Right atrium auricular region (tissue), 2 donors: ENCODE measurements at places on chromosomes 11 and 22.

GRCh38 chr11:85699957-85700741 is 14.2 kb upstream of the CCDC89 start:
- DNase-seq = no peak

DNA sequence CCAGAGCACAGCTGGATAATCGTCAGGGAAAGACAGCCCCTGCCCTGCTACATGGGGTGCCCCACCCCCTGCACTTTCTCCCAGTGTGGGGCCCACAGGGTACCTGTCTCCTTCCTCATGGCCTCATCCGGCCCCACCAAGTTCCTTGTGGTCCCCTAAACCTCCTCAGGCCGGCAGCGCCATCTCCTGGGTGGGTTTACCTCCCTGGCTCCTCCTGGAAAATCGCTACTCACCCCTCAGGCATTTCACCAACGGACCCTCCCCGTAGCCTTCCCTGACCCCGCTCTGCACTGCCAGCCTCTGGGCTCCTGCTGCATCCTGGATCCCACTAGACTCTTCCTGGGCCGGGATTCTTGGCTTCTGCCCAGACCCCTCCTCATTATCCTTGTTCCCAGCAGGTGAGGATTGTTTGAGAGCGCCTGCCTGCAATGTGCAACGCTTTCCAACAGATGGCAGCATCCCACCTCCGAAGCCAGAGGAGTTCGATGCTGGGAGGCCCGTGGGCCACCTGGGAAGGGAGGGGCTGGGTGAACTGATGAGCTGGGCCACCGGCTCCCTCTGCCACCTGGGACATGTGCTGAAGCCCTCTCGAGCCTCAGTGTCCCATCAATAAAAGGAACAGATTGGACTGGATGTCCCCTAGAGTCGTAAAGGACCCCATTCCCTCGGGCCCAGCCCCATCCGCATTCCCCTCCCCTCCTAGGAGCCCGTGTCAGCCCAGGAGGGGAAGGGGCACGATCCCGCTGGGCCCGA is 44.2 kb upstream of the TTLL12 start:
- DNase-seq = no peak

GRCh38 chr11:44868455-44869421 is 81.9 kb downstream of the TP53I11 start:
- no peak for DNase-seq

GRCh38 chr11:128424271-128424711 is 163.1 kb downstream of the ETS1 start:
- DNase-seq = peak; percentile 83

DNA sequence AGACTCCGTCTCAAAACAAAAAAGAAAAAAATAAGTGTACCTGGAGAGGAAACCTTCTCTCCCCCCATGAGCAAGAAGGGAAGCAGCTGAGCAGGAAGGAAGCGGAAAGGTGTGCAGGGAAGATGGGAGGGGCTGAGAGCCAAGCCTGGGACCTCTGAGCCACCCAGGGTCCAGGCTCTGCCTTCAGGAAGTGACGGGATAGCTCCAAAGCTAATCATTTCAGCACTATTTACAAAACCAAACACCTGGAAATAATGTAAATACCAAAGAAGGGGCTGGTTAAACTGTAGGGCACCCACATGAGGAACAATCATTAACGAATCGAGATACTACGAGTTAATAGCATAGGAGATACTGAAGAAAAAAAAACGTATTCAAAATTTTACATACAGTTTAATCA is 27.9 kb downstream of the ARRB1 start:
- no peak for DNase-seq
